T-helper 9 cell (primary cell): ENCODE measurements at places on chromosomes 16 and 17.

GRCh38 chr17:5499476-5500231, 13.3 kb downstream of the MIS12 start:
- DNase-seq: no peak

- peak; percentile 59 for DNase-seq
Observed at GRCh38 chr17:35486920-35487732, 38.6 kb upstream of the SLFN13 start.

DNA sequence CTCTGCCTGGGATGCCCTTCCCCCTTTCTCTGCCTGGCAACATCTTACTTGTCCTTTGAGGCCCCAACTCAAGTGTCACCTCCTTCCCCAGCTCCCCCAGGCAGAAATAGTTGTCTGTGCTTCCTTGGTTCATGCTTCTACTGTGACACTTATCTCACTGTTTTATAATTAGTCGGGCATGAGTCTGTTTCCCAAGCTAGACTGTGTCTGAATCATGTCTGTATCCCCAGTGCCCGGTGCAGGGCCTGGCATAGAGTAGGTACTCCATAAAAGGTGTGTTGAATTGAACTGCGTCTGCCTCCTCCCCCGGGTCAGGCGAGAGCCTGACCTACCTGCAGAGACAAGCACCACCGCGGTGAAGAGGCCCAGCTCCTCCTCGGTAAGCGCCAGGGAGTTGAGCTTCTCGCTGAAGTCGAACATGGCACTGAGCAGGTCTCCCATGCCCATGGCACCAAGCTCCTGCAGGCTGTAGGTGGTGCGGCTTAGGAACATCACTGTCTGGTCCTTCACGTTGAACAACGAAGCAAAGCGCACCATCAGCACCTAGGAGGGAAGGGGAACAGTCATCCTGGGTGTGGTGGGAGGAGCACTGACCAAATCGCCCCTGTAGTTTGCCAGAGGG, 6.7 kb downstream of the NR1D1 start:
- DNase-seq: no peak

DNA sequence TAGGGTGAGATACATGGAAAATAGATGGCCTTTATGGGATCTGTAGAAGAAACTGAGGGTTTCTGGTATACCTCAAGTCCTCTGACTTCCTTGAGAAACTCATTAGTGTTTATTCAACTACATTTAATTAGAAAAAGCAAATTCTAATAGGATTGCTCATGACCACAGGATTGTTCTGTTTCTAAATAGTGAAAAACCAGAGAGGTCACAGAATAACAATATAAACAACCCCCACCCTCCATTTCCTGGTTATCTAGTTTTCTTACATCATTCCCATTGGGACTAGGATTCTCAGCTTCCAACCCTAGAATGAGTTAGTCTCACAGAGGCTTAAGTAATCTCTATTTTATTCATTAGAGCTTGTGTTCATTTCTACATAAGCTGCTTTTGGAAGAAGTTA, 30.0 kb downstream of the SF3B3 start:
- no peak for DNase-seq

DNA sequence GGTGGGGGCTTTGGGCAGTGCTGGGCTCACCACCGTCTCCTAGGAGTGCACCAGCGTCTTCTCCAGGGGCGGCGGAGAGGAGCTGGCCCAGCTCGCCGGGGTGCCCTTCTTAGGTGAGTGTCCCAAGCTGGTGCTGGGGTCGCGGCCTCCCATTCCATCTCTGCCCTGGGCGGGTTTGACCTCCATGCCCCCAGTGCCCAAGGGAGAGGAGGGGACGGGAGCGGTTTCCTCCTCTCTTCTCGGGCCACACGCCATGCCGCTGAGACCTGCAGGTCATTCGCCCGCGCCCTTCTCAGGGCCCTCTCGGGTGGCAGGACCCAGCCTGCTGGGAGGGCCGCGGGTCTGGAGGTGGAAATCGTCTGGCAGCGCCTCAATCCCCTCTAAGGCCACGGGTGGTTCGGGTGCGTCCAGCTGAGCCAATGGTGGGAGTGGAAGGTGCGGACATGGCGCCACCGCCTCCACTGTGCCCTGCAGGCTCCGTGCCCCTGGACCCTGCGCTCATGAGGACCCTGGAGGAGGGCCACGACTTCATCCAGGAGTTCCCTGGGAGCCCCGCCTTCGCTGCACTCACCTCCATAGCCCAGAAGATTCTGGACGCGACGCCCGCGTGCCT, 5.3 kb downstream of the IGFALS start:
- no peak for DNase-seq

- no peak for DNase-seq
Observed at GRCh38 chr16:27359615-27360014, 42.4 kb upstream of the IL21R start.

- DNase-seq: peak; percentile 49
Observed at GRCh38 chr17:7523033-7523432, 25.8 kb upstream of the TNFSF12 start.

DNA sequence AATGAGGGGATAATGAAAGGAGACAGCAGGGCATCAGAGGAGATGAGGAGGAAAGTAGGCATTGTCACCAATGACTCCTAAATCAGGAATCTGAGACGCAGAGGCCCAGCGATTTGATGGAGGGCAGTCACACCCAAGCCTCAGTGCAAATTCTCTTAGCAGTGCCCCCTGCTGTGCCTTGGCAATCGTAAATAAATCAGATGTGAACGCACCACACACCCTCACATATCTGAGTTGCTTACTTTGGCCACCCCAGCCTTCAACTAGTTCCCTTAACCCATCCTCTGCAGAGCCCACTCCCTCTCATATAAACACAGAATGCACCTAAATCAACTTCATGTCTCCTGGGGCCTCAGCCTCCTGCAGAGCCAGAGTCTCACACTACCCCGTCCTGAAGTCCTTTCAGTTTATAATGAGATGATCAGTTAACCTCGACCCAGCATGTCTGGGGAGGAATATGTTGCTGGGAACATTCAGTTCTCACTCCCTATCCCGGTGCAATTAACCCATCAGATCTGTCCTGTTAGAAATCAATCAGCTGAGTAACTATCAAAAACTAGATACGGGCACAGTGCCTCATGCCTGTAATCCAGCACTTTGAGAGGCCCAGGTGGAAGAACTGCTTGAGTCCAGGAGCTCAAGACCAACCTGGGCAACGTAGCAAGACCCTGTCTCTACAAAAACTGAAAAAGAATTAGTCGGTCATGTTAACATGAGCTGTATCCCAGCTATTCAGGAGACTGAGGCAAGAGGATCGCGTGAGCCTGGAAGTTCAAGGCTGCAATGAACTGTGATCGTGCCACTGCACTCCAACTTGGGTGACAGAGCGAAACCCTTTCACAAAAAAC, 78.4 kb downstream of the SLC39A11 start:
- no peak for DNase-seq

DNA sequence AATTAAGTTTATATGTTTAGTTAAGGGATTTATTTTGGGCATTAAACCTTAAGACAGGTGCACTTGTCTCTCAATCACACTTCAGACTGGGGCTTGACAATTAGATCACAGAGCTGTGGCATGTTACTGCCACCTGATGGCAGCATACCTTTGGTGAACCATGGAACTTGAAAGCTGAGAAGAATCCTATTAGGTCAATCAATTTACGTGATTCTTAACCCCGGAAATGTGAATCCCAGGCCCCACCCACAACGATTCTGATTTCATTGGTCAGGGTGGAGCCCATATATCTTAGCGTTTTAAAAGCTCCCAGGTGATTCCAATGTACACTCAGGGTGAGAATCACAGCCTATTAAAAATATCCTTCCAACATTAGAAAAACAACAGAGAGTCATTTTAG, 91.0 kb downstream of the GSG1L start:
- peak; percentile 6 for DNase-seq

DNA sequence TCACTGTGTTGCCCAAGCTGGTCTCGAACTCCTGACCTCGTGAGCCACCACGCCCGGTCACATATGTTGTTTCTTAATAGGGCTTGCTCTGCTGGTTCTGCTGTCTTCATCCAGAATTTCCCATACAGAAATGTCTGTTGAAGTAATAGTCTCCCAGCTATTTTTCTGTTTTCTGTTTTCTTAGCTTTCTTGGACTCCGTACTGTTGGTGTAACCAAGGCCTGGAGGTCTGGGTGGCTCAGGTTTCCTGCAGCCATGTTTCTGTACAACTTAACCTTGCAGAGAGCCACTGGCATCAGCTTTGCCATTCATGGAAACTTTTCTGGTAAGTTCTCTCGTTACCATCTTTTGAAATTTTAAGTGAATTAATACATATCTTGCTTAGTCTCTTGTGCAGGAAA, 2.8 kb downstream of the SF3B3 start:
- no peak for DNase-seq

DNA sequence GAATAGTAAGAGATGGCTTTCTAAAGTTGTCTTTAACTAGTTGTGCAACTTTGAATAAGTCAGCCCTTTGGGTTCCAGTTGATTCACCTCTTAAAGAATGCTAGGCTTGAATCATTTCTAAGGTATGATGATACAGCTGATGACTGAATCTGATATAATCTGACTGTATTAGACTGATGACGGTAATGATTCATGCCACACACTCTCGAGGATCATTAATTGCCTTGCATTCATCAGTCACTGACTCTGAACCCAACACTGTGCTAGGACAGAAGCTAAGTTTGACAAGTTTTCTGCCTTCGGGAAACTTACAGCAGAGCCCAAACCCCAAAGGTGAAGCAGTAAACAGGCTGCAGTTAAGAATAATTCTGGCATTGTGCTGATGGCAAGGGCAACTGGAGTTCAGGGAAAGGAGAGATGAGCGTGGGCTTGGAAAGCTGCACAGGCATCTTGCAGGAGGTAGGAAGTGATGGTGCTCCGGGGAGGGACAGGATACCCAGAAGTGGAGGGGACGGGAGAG, 25.8 kb downstream of the ASIC2 start:
- no peak for DNase-seq

GRCh38 chr17:19986941-19987861, 9.6 kb upstream of the AKAP10 start:
- no peak for DNase-seq

GRCh38 chr16:69581297-69581696, 15.5 kb downstream of the NFAT5 start:
- DNase-seq: no peak

DNA sequence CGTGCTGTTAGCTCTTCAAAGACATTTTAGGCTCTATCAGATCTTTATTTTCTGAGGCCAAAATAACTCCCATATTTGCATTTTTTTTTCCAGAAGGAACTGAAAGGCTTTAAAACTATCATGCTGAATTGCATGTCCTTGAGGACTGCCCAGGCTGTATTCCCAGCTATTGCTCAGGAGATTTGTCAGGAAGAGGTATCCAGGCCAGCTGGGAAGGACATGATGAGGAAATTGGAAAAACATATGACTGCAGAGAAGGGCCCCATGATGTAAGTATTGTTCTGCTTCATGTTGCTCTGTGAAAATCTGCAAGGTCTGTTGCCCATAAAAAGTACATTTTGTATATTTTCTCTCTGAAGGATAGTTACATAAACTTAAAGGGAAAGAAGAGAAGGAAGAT, 5.7 kb downstream of the CDC6 start:
- no peak for DNase-seq

DNA sequence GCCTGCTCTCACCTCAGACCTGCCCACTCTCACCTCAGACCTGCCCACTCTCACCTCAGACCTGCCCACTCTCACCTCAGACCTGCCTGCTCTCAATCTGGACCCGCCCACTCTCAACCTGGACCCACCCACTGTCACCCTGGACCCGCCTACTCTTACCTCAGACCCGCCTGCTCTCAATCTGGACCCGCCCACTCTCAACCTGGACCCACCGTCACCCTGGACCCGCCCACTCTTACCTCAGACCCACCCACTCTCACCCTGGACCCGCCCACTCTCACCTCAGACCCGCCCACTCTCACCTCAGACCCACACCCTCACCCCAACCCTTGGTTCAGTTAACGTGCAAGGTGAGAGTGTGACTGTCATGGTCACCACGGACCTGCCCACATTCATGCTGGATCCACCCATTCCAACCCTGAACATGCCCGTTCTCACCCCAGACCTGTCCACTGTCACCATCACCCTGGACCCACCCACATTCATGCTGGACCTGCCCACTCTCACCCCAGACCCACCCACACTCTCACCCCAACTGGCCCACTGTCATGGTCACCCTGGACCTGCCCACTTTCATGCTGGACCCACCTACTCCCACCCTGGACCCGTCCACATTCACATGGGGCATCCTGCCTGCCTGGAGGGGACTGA, 31.2 kb upstream of the ENPP7 start:
- DNase-seq: no peak

DNA sequence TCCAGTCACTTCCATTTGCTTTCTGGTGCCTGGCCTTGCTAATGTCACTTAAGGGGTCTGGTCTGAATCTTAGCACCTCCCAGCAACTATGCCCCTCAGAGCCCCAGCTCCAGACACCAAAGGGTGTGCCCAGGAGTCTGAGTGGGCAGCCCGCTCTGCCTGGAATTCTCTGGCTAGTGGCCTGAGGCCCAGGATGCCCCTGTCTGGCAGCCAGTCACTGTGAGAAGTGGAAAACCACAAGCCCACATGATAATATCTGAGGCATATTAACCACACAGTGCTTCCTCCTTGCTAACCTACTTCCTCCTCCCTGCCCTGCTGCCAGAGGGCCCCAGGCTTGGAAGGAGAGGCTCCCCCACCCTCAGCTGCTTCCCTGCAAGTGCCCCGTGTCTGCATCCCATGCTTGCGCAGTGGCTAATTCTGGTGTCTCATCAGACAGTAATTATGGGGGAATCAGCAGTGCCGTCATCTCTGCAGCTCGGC, 14.0 kb downstream of the SRCIN1 start:
- DNase-seq: no peak

GRCh38 chr16:83205896-83206295, 579.1 kb downstream of the CDH13 start:
- DNase-seq: no peak

DNA sequence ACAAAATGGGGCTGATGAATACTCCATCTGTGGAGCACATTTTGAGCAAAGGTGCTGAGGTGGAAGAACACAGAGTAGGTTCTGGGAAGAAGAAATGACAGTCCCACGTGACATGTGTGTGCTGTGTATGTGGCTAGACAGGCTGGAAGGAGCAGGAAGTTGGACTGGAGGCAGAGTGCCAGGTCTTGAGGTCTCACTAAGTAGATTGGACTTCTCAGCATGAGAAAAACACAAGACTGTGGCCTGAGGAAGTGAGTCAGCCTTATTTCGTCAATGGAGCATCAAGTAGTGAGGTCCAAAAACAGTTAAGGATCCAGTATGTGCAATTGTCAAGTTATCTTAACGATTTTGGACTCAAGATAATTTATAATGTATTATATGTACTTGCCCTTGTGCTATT, 736.5 kb downstream of the KCNJ2 start:
- no peak for DNase-seq

GRCh38 chr17:65559461-65559803, 2.0 kb downstream of the AXIN2 start:
- no peak for DNase-seq

GRCh38 chr16:68355447-68356248, 44.8 kb downstream of the PRMT7 start:
- no peak for DNase-seq

DNA sequence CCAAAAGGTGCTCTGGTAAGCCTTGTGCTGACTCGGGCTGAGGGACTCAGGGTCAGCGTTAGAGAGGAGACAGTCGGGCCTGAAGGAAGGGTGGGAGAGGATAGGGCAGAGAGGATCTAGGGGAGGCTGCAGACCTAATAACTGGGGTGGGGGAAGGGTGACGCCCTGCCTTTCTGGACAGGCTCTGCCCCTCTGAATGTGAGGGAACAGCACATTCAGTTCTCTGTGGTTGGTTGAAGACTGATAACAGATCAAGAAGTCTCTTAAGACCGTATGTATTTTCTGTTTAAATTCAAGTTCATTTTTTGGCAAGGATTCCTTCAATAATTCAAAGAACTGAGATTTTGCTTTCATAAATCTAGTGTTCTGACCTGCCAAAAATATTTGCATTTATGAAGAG, 56.2 kb upstream of the TEKT3 start:
- DNase-seq: no peak
